ENCODE measurements at places on chromosomes 1 and 21. TPM values are rescaled to one million over a fixed set of nuclear protein-coding genes. Genes with fewer than 3 reads are reported as not detected.

DNA sequence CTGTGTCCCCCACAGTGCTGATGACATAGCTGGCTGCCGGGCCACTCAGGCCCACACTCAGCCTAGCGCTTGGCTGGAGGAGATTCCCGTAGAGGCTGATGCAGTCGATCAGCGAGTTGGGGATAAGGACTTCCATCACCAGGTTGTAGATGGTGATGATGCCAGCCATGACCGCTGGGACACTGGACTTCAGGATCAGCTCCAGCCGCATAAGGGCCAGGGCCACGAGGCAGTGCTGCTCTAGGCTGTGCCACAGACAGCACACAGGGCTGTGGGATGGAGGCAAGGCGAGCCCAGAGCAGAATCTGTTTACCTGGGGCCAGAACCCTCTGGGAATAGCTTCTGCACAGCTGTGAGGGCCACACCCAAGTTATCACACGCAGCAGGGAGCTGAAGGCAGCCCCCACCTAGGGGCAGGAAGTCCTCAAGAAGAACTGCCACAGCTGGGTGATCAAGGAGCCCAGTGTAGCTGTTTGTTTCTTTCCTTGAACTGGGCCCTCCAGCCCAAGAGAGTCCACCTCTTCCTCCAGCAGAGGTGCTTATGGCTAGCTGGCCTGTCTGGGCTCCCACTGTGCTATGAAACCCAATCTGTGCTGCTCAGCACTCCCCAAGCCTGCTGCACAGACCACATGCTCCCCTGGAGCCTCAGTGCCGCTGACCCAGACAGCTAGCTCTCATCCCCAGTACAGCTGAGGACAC lies 6.2 kb downstream of the SLC2A1 start:
- peaks cover 50% of the 10 kb centered on the region for H3K36me3 ChIP-seq
- H3K4me1 ChIP-seq: peaks cover 18% of the 10 kb centered on the region
- H3K4me3 ChIP-seq: peak overlapping the region; percentile 68
- no peak overlapping the region for H3K27ac ChIP-seq
- H3K27me3 ChIP-seq: no peaks in the 10 kb centered on the region

DNA sequence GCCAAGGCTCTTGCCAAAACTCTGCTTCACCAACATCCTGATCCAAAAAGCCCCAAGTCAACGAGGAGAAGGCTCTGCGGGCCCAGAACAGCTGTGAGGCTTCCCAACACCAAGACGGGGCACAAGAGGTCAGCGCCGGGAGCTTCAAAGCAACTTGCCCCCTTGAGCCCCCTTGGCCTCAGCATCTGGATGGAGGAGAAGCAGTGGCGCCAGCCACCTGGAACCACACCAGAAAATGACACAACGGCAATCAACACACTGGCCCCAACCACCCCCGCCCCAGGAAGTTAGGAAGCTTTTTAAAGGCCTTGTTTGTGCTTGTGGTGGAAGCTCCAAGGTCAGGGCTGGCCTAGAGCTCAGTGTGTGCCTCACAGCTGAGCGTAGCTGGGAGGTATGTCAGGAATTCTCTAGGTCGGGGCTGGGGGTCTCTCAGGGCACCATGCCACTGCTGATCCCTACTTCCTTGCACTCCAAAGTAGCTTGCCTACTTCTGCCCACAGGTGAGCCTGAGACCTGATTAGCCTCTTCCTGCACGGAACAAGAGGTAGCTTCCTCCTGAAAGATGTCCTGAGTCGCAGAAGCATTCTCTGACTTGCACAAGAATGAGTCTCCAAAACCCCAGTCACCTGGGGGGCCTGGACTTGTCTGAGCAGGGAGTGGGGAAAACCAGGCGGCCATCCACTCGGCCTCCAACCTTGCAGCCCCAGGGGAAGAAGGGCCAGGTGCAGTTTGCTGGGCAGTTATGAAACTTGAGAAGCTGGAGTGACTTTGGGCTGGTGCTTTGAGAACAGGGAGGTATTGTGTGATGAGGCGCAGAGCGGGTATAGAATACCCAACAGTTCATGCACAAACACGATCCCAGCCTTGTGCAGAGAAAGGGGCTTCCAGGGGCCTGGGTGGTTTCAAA lies 9.7 kb upstream of the SRP9 start:
- peaks cover 14% of the 10 kb centered on the region for H3K4me1 ChIP-seq
- peak; percentile 55 for DNase-seq
- no peak overlapping the region for H3K4me3 ChIP-seq
- no peak overlapping the region for H3K27ac ChIP-seq

- H3K4me3 ChIP-seq: peak overlapping the region; percentile 43
- H3K4me1 ChIP-seq: peaks cover 3% of the 10 kb centered on the region
Measured at GRCh38 chr1:202237052-202237451, 43.5 kb downstream of the LGR6 start.

DNA sequence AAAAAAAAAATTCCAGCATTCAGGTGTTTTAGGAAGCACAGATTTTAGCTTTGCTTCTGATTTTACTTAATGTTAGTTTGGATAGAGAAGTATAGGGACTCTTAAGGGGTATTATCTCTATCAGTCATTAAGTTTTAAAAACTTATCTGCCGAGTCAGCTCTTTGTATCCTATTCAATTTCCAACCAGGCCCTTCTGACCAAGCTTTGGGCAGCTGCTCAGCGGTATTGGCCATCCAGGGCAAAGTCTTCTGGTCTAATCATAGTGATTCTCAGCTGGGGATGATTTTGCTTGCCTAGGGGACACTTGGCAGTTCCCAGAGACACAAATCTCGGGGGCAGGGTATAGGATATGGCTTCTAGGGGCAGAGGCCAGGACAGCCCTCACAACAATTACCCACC lies 47.6 kb downstream of the BACH1 start:
- H3K27me3 ChIP-seq: no peaks in the 10 kb centered on the region
- no peak for DNase-seq
- H3K27ac ChIP-seq: no peak overlapping the region
- H3K36me3 ChIP-seq: no peaks in the 10 kb centered on the region

GRCh38 chr1:185998391-185998790 lies 264.2 kb downstream of the HMCN1 start:
- H3K36me3 ChIP-seq: no peaks in the 10 kb centered on the region
- no peaks in the 10 kb centered on the region for H3K4me1 ChIP-seq
- DNase-seq: no peak
- H3K4me3 ChIP-seq: no peak overlapping the region
- H3K27me3 ChIP-seq: no peaks in the 10 kb centered on the region

SYDE2 gene
- total RNA-seq: 12.1 TPM

DNA sequence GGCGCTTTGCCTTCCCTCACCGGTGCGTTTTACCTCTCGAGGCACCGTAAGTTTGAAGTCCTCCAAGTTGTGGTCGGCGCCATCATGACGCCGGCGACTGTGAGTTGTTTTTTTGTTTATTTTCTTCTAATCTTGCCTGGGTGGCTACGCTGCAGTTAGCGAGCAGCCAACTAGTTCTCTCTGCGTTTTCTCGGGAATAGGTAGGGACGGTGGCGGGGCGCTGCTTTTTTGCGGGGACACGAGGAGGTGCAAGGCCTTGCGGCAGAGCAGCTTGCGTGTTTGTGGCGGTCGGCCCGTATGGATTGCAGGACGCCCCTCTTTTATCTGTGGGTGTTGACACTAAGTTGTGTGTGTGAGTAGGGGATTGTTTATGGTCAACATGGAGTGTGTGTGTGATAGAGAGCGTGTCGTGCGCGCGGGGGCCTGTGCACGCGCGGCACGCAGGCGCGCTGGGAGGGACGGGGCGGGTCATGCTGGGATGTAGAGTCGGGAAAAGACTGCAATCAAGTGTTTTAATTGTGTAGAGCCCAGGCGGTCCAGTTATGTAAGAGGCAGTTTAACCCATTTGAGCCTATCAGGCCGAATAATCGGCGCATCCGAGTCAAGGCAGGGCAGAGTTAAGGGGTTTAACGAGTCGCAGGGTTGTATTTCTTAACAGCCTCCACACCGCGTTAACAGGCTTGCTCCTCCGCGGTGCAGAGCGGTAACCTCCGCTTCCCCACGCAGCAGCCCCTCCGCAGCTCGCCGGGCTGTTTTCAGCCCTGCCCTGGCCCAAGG lies 1.2 kb upstream of the NEGR1 start:
- no peaks in the 10 kb centered on the region for H3K36me3 ChIP-seq
- no peak overlapping the region for H3K27ac ChIP-seq

KCNJ15 gene
- not detected for total RNA-seq

OR2L5 gene
- total RNA-seq: not detected

OR2L13 gene
- total RNA-seq: not detected

DNA sequence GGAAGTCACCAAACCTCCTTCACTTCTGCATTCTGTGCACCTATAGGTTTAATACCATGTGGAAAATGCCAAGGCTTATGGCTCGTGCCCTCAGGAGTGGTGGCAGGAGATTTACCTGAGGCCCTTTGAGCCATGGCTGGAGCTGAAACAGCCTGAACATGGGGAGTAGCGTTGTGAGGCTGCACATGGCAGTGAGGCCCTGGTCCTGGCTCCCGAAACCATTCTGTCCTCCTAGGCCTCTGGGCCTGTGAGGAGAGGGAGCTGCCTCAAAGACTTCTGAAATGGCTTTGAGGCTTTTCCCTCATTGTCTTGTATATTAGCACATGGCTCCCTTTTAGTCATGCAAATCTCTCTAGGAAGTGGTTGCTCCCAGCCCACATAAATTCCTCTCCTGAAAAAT lies 20.6 kb downstream of the PTGFR start:
- H3K4me3 ChIP-seq: no peak overlapping the region
- H3K36me3 ChIP-seq: peaks cover 17% of the 10 kb centered on the region
- no peaks in the 10 kb centered on the region for H3K4me1 ChIP-seq
- DNase-seq: no peak

DNA sequence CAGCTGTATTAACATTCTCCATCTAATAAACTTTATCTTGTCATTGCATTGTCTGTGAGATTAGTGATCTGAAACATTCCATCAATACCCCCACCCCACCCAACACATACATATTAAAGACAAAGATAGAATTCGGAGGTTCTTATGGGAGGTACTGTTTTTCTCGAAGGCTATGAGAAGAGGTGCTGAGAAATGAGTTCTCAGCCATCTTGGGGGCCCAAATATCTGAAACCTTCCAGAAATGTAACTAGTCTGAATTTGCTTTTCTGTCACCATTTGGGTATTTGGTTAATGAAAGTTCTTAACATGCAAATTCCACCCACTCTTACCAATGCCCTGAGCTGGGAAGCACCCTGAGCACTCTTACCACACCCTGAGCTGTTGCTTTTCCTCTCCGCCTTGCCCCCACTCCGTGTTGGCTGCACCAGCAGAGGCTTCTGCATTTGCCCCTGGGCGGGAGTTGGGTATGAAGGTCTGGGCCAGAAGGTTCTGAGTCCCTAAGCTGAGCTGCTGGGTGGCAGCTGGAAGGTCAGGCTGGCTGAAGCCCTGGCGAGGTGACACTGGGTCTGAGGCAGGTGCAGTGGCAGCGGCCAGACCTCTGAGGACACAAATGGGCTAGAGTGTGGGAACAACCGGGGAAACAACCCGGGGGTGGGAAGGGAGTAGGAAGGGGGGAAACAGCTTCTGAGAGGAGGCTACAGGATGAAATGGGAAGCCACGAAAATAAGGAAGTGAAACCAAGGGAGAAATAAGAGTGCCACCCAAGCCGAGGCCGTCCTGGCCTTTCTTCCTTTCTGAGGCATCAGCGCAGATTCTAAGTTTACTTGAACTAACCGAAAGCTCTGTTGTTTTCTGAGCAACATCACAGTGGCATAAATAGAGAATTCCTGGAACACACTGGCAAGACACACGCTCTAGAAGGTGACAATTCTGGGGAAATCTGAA lies 26.3 kb upstream of the IER5 start:
- H3K27me3 ChIP-seq: no peaks in the 10 kb centered on the region
- H3K27ac ChIP-seq: no peak overlapping the region
- peaks cover 3% of the 10 kb centered on the region for H3K4me1 ChIP-seq
- DNase-seq: no peak

- no peaks in the 10 kb centered on the region for H3K36me3 ChIP-seq
- no peak overlapping the region for H3K4me3 ChIP-seq
- no peaks in the 10 kb centered on the region for H3K4me1 ChIP-seq
- no peak for DNase-seq
- no peak overlapping the region for H3K27ac ChIP-seq
Measured at GRCh38 chr1:98322966-98323365, 338.6 kb upstream of the SNX7 start.

DNA sequence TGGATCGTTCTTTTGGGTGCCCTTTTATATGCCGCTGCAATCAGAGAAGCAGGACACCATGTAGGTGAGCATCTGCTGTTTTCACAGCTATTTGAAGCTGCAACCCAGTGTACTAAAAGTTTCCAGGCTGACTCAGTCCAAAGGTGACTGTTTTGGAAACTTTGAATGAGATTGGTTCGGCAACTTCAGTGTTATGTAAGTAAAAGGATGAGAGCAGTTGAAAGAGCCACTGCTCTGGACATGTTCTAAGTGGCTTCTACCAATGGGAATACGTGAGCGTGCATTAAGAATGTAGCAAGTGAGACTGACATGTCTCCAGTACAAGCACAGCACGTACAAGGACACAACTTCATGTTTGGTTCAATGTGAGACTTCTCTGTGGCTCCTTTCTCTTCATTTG lies 55.6 kb downstream of the DDR2 start:
- no peak for DNase-seq
- no peaks in the 10 kb centered on the region for H3K27me3 ChIP-seq
- no peak overlapping the region for H3K27ac ChIP-seq
- peaks cover 4% of the 10 kb centered on the region for H3K4me1 ChIP-seq

DNA sequence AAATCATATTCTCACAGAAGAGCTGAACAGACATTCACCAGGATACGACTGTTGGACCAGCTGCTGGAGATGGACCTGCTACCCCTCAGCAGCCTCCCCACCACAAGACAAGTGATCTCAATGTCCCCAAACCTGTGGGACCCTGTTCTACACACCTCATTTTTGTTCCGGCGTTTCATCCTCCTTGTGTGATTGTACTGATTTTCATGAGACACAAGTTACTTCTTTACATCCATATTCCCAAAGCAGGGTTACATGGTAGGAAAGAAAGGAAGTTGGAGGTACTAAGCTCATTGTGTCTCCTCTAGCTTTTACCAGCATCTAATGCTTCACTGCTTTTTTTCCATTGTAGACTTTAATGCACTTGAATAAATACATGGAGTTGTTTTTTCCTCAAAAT lies 8.7 kb downstream of the ADAMTS1 start:
- no peak for DNase-seq
- H3K4me3 ChIP-seq: no peak overlapping the region
- H3K36me3 ChIP-seq: peaks cover 48% of the 10 kb centered on the region
- no peak overlapping the region for H3K27ac ChIP-seq
- H3K4me1 ChIP-seq: no peaks in the 10 kb centered on the region

SERTAD4 gene
- 3.9 TPM for total RNA-seq

AIRE gene
- 0.17 TPM for total RNA-seq

GRCh38 chr1:7687411-7687810 lies 83.7 kb upstream of the VAMP3 start:
- H3K36me3 ChIP-seq: no peaks in the 10 kb centered on the region
- no peak for DNase-seq
- no peak overlapping the region for H3K4me3 ChIP-seq
- H3K4me1 ChIP-seq: no peaks in the 10 kb centered on the region

DNA sequence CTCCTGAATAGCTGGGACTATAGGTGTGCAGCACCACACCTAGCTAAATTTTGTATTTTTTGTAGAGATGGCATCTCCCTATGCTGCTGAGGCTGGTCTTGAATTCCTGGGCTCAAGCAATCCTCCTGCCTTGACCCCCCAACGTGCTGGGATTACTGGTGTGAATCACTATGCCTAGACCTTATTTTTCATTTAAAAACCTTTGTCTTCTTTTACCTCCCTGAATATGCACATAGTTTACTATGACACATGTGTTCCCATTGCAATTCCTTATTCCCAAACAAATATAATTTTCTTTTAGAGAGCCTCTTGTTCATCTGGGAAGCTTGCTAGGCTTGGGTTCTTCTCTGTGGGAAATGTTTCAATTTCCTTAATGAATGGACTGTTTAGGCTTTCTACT lies 16.8 kb downstream of the SH3BGR start:
- H3K4me1 ChIP-seq: no peaks in the 10 kb centered on the region
- no peak for DNase-seq
- no peak overlapping the region for H3K27ac ChIP-seq
- no peak overlapping the region for H3K4me3 ChIP-seq
- H3K27me3 ChIP-seq: no peaks in the 10 kb centered on the region
- H3K36me3 ChIP-seq: no peaks in the 10 kb centered on the region

NBPF14 gene
- 4.9 TPM for total RNA-seq

Measured in H9 (cell line).